Uterus (tissue), 4 donors: ENCODE measurements at places on chromosomes 1 and 21. TPM values are rescaled to one million over a fixed set of nuclear protein-coding genes. Genes with fewer than 3 reads are reported as not detected.

OLIG2 gene
- total RNA-seq = not detected

DNA sequence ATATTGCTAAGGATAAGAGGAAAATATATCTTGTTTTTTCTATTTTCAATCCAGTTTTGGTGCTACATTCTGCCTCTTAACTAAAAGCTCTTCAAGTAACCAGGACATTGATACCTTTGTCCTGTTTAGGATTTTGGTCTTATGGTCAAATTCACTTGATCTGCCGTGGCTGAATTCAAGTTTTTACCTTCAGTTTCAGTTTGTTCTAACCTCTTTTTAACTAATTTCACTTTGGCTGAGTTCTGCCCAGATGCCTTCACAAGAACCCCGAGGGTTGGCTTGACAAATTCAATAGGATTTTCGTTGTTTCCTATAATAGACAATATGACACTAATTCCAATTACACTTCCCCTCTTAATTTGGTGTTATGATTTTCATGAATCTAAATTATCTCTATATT is 84.5 kb upstream of the C1orf21 start:
- no peak for DNase-seq

DNA sequence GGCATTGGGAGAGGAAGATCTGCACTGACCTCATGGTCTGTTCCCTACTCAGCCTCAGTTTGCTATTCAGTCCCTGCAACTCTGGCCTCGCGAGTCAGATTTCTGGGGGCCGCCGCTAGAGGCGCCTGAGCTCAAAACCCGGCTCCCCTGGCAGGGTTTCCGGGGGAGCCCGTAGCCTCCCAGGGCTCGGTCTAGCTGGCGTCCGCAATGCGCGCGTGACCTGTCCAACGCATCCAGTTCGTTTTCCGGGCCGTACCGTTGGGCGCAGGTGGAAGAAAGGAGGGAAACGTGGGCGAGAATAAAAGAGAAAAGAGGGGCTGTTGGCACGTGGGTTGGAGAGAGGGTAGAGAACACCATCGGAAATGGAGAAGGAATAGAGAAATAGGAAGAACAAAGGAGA is at the start of gene ADAM30:
Gene ADAM30 (minus strand): TSS at position 213 of the 400 bp plus-strand sequence. CDS start 179 bp downstream, at position 34.
- no peak for DNase-seq

GRCh38 chr1:103180660-103181059 is 72.3 kb upstream of the COL11A1 start:
- no peak for DNase-seq

DNA sequence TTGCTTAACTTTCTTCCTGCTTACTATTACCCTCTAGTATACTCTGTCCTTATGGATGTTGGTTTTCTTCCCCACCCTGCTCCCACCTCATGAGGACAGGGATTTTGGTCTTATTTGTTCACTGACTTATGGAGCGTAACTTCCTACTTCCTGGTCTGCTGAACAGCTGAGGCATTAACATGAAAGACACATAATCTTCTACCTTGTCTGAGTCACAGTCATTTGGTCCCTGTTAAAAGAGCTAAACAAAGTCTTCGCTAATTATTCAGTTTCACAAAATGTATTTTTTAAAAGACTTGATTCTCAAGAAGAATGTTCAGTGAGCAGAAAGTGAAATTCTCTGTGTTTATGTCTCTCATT is 18.5 kb downstream of the RNASEL start:
- DNase-seq = no peak

- no peak for DNase-seq
Measured at GRCh38 chr1:185139246-185139645, 17.5 kb downstream of the TRMT1L start.

DNA sequence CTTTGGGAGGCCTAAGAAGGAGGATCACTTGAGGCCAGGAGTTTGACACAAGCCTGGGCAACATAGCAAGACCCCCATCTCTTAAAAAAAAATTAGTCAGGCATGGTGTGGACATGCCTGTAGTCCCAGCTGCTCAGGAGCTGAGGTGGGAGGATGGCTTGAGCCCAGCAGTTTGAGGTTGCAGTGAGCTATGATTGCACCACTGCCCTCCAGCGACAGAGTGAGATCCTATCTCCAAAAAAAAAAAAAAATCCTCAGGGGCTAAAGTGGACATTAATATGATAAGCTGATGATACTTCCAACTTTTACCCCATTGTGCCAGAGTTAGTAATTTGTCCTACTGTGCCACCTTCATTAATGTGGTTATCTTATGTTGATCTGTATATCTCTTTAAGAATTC is 327.8 kb upstream of the FMN2 start:
- no peak for DNase-seq
